ENCODE measurements at places on chromosomes 4 and X.
A peak's percentile ranks its signal among the peaks of the same experiment; 100 is the strongest.

- no peak for DNase-seq
Measured at GRCh38 chr4:142615324-142615665, 230.8 kb downstream of the INPP4B start.

DNA sequence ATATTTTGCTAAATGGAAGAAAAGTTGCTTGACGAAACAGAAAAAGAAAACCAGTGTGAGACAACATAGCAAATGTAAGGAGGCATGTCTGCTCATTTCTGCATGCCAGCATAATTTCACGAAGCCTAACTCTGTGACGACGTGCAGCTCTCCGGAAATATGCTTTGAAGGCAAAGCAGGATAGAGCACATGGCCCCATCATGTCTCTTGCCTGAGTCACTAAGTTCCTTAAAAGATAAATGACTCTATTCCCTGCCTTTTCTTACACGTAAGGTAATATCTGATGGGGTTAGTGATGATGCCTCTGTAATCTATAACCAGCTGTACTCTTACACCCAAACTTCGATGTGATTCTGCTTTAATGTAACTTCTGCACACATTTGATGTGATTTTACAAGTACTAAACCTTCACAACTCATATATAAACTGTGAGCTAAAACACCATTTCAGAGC lies 64.5 kb downstream of the ANXA3 start:
- no peak for DNase-seq

GRCh38 chr4:150584111-150584915 lies 2.4 kb downstream of the MAB21L2 start:
- DNase-seq: no peak

DNA sequence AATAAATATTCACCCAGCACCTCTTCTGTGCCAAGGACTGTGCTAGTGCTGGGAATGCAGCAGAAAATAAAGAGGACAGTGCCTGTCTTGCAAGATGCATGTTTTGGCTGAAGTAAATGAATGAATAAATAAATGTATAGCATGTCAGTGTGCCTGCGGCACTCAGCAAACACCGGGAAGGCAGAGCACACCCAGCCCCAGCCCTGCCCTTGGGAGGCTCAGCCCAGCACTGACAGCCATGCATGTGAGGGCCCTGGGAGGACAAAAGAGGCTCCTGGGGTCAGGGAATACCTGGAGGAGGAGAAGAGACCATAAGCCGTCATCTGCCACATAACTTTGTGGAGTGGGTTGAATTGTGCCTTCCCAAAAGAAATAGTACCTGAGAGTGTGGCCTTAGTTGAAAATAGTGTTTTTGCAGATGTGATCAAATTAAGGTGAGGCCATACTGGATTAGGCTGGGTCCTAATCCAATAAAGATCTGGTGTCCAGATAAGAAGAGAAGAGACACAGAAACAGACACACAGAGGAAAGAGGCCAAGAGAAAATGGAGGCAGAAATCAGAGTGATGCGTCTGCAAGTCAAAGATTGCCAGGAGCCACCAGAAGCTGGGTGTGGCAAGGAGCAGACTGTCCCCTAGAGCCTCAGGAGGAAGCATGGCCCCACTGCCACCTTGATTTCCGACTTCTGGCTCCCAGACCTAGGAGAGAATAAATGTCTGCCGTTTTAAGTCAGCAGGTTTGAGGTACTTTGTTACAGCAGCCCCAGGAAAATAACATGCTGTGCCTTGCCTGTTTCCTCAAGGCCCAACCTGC lies 16.3 kb downstream of the C4orf50 start:
- DNase-seq: no peak

GRCh38 chr4:79255793-79256192 lies 70.1 kb downstream of the NAA11 start:
- no peak for DNase-seq

DNA sequence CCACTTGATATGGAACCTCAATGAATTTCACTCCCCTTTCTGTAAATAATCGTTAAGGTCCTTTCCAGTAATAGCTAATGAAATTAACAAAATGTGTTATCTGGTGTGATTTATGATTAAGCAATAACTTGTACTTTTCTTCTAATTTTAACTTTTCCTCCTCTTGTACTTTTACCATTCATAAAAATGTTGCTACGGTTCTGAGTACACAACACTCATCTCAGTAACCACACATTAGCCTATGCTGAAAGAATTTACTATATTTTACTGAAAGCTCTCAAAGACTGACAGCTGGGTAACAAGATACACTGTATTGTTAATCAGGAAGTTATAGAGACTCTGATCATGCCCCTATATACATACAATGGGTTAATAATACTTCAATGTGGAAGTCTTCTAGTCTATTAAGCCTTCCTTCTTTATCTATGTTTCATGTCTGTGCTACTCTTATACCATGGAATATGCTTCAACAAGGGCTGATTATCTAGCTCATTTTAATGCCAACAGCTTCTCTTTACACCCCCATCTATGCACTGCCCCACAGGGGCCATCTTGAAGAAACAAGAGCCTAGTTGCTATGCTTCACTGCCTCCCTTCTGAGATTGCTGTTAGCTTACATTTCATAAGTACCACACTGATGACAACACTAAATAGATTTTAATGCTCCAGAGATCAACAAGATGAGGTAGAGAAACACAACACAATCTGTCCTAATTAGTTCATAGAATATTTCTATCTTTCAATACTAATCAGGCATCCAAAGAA lies 39.1 kb downstream of the LAMP2 start:
- DNase-seq: no peak

DNA sequence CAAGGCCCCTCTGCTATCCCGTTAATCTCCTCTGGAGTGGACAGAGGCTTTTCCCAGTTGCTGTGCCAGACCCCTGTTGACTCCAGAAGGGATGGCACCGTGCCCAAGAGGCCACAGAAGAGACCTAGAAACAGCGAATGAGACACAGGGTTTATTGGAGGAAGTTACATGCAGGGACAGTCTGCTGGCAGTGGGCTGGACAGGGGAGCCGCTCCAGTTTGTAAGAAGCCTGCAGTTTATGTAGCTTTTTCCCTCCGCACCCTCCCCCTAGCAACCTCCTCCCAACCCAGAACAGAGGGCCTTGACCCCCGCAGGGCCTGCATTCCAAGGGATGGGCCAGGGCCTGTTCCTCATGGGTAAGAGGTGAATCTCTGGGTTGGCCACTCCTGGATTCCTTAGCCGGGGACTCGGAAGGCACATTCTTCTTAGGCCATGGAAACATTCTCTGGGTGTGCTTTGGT lies 216.8 kb upstream of the PSAPL1 start:
- DNase-seq: no peak

DNA sequence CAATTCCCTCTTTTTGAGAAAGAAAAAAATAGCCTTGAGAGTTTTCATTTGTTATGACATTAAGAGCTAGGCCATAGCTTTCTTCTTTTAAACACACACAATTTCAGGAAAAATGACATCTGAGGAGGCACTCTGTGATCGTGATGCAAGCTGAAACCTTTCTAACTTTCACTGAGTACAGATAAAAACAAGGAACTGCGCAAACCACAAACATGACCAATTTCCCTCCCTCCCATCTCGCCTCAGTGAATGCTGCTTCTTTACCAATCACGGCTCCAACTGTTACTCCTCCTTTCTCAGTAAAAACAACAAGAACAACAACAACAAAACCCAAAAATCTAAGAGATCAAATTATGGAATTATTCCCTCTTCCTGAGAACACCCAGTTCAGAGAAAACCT lies 626.8 kb downstream of the TLL1 start:
- DNase-seq: no peak

- DNase-seq: no peak
Measured at GRCh38 chrX:40170830-40171512, 73.2 kb upstream of the BCOR start.

DNA sequence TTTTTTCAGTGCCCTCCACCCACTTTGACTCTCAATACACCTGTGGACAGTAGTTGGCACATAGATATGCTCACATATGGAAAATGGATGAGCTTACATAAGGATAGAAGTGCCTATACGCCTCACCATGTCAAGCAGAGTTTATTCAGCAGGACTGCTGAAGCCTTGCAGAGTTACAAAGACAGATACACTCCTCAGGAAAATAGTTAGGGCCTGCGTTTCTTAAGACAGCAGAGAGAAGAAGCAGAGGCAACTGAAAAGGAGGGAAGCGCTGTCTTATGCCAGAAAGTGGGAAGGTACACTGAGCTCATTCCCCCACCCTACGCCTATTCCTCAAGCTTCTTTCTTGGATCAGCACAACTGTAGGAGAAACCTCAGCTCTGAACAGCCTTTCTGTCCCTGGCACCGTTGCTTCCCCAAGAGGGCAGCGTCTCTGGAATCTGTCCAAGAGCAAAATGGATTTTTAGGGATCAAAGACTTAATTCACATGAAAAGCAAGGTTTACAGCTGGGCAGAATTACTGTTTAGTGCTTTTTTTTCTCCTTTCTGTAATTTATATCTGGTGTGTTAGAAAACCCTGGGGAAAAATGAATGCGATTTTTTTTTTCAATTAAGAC lies 37.3 kb upstream of the MBTPS2 start:
- DNase-seq: no peak

DNA sequence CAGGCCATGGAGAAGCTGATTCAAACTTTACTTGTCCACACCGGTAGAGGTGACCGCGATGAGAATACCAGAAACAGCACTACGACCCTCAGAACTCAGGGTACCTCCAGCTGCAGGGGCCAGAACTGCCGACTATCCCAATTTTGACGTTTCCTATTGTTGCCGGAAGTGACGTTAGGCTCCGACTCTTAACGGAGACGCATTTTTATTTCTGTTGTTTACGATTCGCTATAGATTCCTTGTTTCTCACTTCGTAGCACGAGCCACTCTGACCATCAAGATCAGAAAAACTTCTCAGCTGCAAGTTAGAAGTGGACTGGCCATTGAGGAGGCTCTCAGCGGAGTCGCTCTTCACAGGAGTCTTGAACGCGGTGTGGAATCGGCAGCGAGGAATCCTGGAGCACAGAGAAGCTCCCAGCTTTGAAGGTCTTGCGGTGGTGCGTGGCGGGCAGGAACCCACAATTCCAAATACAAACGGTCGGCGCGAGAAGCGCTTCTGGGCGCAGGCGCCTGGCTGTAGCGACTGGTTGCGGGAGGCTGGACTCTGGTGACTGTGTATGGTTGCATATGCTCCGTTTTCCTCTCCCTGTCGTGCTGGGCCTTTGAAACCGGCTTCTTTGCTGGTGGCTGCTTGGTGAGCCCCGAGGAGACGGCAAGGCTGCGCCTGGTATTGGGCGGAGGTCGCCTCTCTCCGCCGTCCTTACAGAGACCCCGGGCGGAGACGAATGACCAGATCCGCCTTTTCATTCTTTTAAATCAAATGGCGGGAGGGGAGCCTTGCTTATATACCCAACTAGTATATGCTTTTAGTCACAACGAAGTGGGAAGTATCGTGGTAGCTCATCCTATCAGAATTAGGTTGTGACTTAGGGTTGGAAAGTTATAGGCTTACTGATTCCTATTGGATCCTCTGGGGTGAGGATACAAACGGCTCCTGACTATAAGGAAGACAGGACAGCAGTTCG lies at the start of the genes CEP44 and FBXO8:
TSS of gene CEP44 (plus strand) at position 405 of the 965 bp plus-strand sequence. CDS start 15,211 bp downstream, outside the sequence.
TSS of gene FBXO8 (minus strand) at position 161 of the 965 bp plus-strand sequence. CDS start 20,575 bp downstream, outside the sequence.
- peak; percentile 33 for DNase-seq

GRCh38 chr4:151475035-151475714 lies 66.2 kb downstream of the FHIP1A start:
- DNase-seq: no peak

- DNase-seq: no peak
Measured at GRCh38 chr4:134539729-134540231, 338.2 kb upstream of the PABPC4L start.

- no peak for DNase-seq
Measured at GRCh38 chrX:15998350-15998749, 125.0 kb upstream of the GRPR start.

DNA sequence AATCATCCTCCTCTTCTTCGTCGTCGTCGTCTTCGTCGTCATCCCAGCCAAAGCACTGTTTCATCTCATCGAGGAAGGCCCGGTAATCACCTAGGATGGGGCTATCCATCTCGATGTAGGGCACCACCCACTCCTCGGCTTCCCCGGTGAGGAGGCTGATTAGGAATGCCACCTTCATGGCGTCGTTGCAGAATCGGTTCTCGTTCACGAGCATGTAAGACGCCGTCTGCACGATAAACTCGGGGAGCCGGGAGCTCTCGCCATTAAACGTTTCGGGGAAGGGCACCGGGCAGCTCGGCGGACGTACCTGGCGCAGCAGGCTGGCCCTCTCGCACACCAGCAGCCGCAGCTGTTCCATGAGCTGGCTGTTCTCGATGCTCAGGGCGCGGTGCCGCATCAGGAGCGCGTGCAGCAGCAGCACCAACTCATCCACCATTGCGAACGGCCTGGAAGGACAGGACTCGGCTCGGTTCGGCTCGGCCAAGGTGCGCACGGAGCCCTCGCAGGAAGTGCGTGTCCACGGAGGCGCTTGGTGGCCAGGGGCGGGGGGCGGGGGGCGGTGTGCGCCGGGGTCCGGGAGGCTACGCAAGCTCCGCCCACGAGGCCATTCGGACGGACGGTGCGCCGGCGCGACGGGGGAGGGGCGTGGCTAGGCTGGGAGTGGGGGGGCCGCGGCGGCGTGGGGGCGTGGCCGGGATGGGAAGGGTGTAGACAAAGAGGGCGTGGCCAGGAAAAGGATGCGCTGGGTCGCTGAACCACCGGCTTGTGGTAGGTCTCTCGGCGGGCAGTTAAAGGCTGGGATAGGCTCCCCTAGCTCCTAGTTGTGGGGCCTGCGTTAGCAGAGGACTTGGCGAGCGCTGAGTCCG lies at the start of gene LDOC1:
TSS of gene LDOC1 (minus strand) at position 544 of the 866 bp plus-strand sequence. CDS start at position 436, 108 bp downstream.
- DNase-seq: peak; percentile 44

GRCh38 chr4:15438939-15439524 lies 11.2 kb downstream of the C1QTNF7 start:
- no peak for DNase-seq

GRCh38 chr4:99564921-99565320 lies 1.1 kb upstream of the TRMT10A start:
- DNase-seq: no peak

DNA sequence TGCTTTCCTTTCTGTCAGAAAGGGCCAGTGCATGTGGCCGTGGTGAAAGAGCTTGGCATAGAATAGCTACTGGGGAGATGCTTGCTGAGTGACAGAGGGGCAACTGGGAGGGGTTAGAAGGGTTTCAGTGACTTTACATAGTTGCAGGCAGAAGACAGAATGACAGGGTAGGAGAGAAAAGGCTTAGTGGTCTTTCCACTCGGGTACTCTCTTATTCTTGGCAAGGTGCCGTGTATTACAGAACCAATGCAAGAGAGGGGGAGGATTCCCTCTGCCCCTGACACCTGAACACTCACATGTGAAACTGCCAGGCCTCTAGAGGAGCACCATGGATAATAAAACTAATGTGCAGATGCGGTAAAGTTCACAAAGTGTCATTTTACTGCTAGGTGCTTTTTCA lies 228.2 kb downstream of the MGST2 start:
- no peak for DNase-seq

DNA sequence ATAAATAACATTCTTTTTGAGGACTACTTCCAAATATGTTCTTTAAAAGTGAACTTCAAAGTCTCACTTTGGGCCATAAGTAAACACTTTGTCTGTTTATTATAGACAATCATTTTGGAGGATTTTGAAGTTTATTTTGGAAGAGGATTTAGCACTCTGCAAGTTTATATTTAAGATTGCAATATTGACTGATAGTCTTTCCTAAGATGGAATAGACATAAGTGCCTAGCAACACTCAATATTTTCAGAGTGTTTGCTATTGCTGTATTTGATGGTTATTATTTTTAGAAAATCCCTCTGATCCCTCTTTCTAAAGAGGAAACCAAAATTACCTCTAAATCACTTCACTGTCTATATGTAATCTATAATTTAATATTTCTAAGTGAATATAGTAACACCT lies 42.8 kb upstream of the MAD2L1 start:
- DNase-seq: no peak
